Stimulated activated CD8-positive, alpha-beta memory T cell treated with anti-CD3 and anti-CD28 coated beads, Interleukin-7, amount 100 ng/mL, for 1 hour (primary cell): ENCODE measurements at places on chromosomes 7 and 10.
A peak's percentile ranks its signal among the peaks of the same experiment; 100 is the strongest.

- DNase-seq = no peak
These were observed 484.2 kb downstream of the PLXNA4 start for GRCh38 chr7:132092106-132092505.

- no peak for DNase-seq
These were observed 62.3 kb upstream of the NKX6-2 start for GRCh38 chr10:132848291-132848701.

DNA sequence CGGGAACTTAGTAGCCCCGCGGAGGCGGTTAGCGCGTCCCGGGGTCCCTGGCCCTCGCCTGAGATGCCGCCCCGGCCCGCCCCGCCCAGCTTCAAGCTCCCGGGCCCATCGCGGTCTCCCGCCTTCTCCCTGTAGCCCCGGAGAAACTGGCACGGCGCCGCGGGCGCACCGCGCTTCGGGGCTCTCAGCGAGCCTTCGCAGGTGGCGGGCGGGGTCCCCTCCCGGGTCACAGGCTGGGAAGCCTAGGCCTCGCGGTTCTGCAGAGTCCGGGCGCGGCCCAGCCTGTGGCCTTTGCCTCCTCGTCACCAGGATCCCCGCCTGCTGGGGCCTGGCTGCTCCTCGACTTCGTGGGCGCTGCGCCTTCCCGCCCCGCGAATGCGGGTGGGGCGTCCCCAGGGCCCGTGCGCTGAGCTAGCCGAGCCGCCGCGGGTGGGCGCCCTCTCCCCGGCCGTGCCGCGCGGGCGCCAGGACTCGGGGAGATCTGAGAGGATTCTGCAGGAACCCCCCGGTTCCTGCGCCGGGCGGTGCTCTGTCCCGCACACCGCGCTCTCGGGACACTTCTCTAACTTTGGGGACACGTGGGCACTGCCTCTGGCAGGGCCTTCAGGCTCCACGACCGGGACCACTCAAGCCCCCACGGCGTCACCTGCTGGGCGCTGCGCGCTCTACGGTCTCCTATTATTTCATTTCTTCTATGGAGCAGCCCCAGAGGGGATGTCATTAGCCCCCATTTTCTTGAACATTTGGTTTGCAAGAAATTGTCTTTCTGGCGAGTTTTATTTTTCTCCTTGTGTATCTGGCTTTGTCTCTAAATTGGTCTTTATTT lies 682 bp upstream of the RGS10 start:
- DNase-seq = peak; percentile 32

DNA sequence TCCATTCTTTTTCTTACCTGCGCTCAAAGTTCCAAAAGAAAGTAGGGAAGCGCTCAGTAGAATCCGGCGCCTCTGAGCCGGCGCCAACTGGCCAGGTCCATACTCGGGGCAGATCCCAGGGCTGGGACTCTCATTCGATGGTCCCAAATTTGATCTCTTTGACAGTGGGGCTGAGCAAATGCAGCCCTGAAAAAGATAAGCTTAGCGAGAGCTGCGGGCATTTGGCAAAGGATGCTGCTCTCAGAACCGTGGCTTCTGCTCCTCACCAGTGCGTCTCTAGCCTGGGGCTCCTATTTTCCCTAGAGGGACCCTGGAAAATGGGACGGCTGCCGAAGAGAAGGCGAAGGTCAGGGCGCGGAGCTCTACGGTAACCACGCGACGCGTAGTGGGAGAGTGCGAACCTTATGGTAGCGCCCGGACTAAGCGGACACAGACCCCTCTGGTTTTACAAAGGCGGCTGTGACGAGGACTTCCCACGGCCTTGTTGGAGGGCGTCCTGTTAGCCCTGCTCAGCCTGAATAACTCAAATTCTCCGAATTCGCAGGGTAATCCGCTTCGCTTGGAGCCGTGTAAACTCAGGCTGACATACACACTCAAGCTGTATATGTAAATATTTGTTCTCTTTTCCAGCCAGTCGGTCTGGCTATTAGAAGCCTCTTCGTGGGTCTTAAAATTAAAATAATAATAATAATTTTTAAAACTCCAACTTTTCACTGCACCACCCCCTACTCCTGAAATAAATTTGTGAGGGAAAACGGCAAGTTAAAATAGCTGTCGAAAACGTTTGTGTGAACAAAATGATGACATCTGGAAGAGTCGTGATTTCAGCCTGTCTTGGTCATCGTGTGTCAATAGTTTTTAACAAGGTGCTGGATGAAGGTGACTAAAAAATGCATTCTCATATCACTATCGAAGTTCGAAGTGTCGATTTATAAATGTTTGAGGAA lies 869 bp upstream of the TBX20 start:
- no peak for DNase-seq

DNA sequence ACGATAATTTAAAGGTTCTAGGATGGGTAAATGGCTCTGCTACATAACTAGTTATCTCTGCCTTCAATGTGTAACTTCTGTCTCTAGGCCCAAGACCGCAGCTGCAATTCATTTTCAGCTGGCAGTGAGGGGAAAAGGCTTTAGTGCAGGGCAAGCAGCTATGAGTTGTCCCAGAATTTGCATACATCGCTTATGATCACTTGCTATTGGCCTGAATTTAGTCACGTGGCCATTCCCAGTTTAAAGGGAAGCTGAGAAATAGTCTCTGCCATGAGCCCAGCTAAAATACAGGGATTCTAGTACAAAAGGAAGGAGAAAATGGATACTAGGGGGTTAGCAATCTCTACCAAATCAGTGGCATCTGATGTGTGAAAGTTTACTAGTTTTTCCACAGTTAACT lies 145.8 kb upstream of the IMMP2L start:
- no peak for DNase-seq
